Effector CD8-positive, alpha-beta T cell (primary cell): ENCODE measurements at places on chromosomes 4 and X.

DNA sequence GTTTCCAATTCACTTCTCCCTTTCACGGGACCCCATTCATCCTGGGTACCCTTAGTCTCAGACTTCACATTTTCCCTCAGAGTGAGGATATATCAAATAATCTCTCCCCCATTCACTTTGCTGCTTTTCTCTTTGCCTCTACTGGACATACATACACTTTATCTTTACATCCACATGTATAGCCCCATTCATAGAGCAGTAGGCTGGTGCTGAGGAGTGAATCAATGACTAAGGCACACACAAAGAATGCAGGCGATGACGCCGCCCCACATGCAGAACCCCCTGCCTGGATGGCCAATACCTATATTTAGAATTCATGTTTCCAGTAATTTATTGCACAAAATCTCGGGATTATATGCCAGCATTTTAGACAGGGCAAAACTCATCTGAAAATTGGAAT is 554.3 kb upstream of the TENM3 start:
- no peak for DNase-seq

- DNase-seq = no peak
Measured at GRCh38 chr4:2045518-2045951, 13.6 kb upstream of the NAT8L start.

GRCh38 chr4:834368-835147 is 8.6 kb upstream of the CPLX1 start:
- no peak for DNase-seq

- DNase-seq = no peak
Measured at GRCh38 chr4:16192631-16193518, 33.4 kb downstream of the TAPT1 start.

DNA sequence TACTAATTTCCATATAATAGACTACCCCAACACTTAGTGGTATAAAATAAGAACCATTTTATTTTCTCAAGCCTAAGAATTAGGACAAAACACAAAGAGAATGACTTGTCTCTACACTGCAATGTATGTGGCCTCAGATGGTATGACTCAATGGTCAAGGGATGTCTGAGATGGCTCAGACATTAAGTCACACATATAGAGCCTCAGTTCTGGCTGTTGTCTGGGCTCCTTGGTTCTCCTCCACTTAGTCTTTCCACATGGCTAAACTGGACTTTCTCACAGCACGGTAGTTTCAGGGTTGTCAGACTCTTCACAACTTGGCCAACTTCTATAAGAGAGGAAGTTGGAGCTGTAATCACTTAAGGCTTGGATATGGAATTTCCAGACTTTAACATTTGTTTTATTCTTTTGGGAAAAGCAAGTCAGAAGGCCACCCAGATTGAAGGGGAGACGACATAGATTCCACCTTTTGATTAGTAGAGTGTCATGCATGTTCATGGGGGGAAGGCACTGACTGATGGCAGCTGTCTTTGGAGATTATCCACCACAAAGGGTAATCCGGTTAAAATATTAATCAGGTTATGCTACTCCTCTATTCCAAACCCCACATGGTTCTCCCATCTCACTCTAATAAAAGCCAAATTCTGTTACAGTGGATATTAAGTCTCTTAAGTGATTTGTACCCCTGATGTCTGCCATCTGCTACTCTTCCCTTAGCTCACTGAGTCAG is 9.4 kb downstream of the IL15 start:
- DNase-seq = no peak

DNA sequence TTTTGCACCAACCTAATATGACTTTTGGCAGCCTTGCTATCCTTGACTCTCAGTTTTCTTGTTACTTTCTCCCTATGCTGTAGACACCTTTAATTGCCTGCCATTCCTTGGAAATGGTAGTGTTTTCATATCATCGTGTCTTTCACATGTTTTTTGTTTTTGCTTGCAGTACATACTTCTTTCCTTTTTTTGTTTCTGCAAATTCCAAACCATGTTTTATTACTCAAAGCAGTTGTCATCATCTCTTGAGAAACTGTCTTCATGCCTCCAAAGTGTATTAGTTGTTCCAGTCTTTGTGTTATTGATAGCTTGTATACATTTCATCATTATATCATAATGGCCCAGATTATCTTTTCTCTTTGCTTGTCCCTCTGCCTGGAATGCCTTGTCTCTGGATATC is 57.1 kb downstream of the PDLIM5 start:
- no peak for DNase-seq

DNA sequence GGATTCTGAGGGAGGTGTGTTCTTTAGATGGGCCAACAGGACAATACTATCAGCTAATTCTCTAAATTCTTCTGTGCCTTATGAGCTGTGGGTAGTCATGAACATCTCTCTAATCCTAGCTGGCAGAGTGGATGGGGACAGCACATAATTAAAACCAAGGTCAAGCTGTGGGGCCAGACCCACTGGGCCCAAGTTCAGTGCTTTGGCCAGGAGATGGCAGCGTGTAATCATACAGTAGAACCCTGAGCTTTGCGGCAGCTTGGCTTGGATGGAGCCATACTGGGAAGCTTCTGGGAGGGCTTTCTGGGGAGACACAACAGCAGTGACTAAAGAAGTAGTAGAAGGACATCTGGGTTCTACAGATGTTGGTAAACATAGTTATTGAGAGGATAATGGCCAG is 140.3 kb upstream of the CXCL13 start:
- no peak for DNase-seq

- DNase-seq = no peak
Measured at GRCh38 chr4:95839891-95840290, at the start of gene PDHA2. Gene PDHA2 (plus strand): TSS chr4:95840093. CDS start chr4:95840151, 58 bp downstream.

GRCh38 chr4:32102896-32103295 is 1382.7 kb downstream of the PCDH7 start:
- DNase-seq = no peak

- DNase-seq = no peak
Measured at GRCh38 chr4:140330311-140330900, 43.0 kb upstream of the SCOC start.

DNA sequence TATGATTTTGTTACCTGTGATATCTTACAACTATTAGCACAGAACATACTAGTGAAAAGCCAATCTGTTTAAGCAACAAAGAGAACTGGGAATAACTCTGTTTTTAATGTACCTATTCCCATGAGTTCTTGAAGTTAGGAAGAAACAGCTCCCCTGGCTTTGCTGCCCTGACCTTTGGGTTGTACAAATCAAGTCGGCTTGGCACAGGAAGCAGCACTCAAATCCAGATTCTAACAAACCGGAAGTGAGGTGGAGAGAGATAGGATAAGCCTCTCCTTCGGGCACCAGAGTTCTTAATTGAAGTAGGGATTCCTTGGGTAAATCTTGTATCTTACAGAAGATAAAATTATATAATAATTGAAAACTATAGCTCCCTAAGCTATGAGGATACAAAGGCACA is 144.8 kb upstream of the CPEB2 start:
- DNase-seq = no peak

DNA sequence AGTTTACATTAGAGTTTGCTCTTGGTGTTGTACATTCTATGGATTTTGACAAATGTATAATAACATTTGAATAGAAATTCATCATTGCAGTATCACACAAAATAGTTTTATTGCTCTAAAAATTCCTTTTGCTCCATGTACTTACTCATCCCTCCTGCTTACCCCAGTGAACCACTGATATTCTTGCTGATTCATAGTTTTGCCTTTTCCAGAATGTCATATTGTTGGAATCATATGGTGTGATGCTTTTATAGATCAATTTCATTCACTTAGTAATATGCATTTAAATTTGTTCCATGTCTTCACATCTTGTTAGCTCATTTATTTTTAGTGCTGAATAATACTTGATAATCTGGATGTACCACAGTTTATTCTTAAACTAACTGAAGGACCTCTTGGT is 1593.2 kb downstream of the C4orf33 start:
- no peak for DNase-seq

DNA sequence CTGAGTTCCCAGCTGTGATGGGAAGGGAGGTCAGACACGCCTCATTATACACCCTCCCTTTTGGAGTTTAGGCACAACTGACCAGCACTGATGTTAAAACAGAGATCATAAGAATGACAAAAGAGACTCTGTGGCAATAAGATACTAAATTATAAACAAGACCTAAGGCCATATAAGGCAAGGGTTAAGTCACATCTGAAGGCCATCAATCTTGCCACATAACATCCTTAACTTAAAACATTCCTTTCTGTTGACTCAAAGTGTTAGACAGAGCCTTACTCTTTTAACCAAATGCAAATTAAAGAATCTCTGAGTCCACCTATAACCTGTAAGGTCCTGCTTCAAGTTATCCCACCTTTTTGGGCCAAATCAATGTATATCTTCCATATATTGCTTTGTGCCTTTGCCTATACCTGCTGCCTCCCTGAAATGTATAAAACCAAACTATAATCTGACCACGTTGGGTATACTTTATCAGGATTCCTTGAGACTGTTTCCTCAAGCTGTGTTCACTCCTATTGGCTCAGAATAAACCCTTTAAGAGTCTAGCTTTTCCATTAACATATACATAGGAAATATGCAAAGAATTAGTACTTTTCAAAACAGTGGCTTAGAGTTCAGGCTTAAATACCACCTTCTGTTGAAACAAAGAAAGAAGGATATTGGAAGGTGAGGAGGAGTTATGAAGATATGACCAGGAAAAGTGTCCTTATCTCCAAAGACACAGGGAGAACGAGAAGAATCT is 214.4 kb upstream of the PPP1R2C start:
- no peak for DNase-seq

GRCh38 chr4:3508542-3508941 is 23.7 kb downstream of the LRPAP1 start:
- no peak for DNase-seq

- peak; percentile 15 for DNase-seq
Measured at GRCh38 chrX:15497865-15498264, 2.7 kb upstream of the BMX start.

DNA sequence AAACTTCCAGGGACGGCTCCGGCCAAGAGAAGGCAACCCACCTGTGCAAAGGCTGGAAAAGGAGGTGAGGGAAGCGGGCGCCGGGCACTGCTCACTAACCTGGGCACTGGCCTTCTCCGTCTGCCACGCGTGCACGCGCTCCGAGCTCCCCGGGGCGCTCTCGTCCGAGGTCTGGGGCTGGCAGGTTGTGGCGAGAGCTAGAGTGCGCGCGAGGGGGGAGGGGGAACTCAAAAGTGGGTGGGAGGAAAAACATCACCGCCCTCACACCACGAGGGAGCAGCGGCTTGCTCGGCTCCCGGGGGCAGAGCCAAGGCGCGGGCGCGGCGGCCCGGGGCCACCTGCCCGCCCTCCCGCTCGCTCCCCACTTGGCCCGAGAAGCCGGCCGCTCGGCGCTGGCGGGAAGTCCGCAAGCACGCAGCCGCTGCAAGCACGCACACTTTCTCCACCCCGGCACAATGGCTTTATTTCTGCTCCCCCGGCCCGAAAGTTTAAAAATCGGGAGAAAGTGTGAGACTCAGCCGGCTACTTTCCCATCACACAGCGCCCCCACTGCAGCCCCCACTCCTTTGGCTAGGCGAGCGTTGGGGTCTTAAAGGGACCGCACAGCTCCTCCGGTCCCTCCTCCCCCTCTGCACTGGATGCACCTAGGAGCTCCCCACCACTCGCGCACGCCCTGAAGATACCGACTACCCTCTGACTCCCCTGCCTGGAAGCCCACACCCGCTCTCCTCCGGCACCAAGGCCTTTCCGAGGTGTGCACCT is at the start of gene CHRDL1:
TSS of gene CHRDL1 (minus strand) at position 173 of the 762 bp plus-strand sequence. CDS start 3,636 bp downstream, outside the sequence.
- no peak for DNase-seq

DNA sequence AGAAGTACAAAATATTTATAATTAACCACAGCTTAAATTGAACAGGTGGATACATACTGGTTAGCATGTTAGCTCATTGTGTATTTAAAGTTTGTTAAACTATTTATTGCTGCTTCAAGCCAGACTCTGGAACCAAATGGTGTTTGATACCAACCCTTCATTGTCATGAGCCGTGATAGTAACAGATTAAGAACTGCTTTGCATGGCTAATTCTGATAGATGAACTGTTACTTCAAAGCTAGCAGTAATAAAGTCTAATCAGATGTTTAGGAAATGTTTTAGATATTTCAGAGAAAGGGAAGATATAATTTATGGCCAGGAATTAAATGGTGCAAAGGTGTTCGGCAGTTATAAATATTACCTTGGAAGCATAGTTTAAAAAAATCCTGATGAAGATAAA is 676.1 kb upstream of the ATOH1 start:
- DNase-seq = no peak

DNA sequence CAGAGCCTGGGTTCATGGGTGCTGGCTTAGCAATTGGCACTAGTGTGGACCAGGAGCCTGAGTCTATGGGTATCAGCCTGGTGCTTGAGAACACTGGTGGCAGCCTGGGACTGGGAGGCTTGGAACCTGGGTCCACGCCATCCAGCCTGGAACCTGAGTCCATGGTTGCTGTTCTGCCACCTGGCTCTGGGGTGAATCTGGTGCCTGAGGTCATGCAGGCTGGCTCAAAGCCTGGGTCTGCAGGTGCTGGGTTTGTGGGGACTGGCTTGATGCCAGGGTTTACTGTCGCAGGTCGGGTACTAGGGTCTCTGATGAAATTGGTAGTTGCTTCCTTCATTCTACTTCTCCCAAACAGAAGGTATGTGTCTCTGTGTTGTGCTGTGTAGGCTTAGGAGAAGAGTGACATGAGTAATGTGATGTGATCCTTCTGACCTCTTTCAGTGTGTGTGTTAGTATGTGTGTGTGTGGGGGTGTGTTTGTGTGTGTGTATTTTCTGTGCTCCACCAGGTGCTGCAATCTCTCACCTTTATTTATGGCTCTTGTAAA is 517.0 kb upstream of the EPHA5 start:
- no peak for DNase-seq

GRCh38 chr4:152100379-152101201 is 339.8 kb upstream of the GATB start:
- peak; percentile 43 for DNase-seq

DNA sequence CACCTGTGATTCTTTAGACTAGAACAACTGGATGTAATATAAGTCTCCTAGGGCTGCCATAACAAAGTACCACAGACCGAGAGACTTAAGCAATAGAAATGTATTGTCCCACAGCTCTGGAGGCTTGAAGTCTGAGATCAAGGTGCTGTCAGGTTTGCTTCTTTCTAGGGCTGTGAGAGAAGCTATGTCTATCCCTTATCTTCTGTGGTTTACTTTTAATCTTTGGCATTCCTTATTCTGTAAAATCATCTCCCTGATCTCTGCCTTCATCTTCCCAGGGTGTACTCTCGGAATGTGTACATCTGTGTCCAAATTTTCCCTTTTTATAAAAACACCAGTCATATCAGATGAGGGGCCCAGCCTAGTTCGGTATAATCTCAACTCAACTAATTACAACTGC is 10.3 kb upstream of the HOPX start:
- DNase-seq = no peak

- DNase-seq = no peak
Measured at GRCh38 chrX:126575911-126576310, 23.3 kb upstream of the DCAF12L1 start.

GRCh38 chr4:71212216-71212615 is 126.6 kb upstream of the SLC4A4 start:
- DNase-seq = no peak

DNA sequence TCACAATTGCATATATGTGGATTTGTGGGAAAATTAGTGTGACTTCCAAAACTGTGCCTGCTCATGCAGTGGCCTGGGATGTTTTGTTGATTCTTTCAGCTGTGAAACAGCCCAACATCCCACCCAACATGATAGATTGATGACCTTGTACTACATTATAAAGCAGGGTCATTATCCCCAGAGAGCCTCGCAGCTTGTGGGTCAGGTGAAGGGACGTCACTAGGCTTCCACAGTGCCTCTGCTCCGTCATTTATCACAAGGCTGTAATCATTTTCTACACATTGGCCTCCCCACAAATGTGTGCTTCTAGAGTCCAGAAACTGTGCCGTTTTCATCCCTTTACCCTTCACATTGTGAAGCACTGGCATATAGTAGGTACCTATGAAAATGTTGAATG is 31.6 kb downstream of the ALPK1 start:
- no peak for DNase-seq

GRCh38 chrX:30865612-30866011 is 23.4 kb downstream of the TAB3 start:
- no peak for DNase-seq
